ENCODE measurements at places on chromosomes 16 and 17.

GRCh38 chr17:39769974-39770587, 32.3 kb downstream of the GRB7 start:
- no peak for DNase-seq

DNA sequence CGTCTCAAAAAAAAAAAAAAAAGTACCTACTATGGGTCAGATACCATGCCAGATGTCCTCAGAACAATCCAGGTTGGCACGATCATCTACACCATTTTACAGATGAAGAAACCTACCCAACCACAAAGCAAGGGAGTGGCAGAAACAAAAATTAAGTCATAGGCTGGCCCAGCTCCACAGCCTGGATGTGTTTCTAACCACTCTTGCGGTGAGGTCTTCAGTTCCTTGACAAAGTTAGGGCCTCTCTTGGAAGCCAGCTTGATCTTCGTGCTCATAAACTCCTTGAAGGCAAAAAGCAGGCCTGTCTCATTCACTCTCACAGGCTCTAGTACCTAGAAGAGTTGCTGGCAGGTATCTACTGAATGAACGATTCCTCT, 6.2 kb downstream of the GGA2 start:
- no peak for DNase-seq

- no peak for DNase-seq
Observed at GRCh38 chr17:80388175-80388574, 26.8 kb upstream of the ENDOV start.

DNA sequence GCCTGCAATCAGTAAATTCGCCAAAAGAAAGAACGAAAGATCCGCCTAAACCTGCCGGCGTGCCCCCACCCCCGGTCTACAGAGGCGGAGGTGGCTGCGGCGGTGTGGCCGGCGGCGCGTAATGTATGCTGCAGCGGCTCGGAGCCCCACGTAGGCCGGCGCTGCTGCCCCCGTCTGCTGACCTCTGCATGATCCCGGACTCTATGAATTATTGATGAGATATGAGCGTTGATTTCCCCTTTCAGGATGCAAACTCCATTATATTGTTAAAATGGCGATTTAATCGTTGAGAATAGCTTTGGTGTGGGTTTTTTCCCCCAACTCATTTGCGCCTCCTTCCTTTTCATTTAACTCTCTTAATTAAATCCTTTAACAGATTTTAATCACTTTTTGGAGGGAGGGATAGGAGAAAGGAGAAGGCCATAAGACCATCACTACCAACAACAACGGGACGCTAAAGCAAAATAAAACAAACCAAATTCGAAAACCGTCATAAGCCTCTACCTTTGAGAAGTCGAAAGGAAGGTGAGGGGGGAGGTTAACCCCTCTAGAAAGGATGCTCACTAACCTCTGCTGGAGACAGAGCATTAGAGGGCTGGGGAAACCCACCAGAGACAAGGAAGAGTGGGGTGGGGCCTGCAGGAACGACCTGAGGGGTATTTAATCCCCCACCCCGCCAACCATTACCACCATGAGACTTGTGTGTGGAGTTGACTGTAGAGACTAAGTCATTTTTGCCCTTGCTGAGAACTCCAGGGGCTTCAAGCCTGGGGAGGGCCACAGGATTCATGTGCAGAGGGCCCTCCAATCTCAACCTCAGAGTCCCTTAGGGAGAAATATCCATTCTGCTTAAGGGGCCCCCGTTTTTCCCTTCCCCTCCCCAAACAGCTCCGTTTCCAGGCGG, 3.4 kb downstream of the HOXB3 start:
- no peak for DNase-seq

DNA sequence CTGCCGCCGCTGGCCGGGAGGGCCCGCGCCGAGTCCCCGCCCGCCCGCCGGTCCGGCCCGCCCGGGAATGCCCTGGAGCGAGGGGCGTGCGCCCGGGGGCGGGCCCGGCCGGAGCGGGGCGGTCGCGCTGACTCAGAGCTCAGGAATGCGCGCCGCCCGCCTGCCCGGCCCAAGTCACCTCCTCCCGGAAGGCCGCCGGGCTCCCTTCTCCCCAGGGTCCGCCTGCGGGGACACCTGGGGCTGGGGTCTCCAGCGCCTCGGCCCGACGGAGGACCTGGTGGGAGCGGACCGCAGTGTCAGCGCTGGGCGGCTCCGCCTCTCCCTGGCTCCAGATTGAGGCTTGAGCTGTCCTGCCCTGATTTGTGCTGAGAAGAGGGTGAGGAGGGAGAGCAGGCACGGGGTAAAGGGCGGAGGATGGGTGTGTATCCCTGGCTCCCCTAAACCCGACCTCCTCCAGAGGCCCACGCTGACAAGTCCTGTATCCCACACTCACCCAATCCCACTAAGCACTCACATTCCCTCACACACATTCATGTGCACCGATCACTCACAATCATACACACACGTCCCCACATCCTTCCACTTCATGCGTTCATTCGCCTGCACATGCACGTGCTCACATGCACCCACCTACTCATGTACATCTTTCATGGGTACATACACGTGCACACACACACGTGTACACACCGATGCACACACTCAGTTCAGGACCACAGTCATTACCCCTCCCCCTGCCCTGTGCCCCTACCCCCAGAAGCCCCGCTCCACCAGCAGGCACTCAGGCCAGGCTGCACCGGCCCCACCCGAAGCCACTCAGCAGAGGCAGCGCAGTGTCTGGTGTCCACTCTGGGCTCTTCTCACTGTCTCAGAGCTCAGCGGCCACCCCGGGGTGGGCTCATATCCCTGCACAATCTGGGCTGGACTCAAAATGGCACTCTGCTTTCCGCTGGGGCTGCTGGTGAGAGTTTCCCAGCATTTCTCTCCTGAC, at the start of gene RHBDF1:
RHBDF1 (minus strand) TSS at position 71 of the 988 bp plus-strand sequence. CDS start 7,616 bp downstream, outside the sequence.
- no peak for DNase-seq

DNA sequence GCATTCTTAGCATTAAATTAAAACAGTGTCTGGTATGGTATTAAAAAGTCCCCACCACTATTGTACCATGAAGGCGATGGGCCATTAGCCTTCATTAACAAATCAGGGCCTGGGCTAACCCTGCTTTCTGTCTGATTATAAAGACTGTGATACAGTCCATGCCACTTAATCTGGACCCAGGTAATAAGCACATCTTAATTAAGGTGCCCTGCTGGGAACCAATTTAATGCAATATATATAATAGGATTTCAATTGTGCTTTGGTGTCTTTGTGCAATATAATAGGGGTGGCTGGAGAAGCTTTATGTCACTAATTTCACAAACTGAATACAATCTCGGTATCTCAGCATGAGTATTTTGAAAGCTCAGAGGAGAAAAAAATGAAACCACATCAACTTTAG, 64.4 kb upstream of the CDH8 start:
- DNase-seq = no peak

DNA sequence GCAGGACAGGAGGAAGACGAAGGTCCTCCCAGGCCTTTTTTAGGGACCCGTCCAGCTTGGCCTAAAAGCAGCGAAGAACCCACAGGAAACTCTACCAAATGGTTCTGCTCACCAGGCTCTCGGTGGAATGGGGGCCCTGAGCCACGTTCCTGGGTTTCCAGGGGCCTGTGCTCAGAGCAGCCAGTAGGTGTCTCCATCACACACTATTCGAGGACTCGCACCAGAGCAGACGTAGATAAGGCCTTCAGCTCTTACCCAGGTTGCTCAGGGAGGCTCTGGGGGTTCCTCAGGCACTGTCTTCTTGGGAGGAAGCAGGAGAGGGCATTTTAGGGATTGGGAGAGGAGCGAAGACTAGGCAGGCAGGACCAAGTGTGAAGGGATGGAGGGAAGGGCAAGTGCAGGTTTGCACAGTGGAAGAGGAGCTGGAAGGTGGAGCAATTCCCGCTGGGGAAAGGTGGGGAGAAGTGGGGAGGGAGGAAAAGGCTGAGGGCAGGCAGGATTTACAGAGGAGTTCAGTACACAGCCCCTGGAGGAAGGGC, 157.1 kb downstream of the RGS9 start:
- DNase-seq = peak; percentile 18

DNA sequence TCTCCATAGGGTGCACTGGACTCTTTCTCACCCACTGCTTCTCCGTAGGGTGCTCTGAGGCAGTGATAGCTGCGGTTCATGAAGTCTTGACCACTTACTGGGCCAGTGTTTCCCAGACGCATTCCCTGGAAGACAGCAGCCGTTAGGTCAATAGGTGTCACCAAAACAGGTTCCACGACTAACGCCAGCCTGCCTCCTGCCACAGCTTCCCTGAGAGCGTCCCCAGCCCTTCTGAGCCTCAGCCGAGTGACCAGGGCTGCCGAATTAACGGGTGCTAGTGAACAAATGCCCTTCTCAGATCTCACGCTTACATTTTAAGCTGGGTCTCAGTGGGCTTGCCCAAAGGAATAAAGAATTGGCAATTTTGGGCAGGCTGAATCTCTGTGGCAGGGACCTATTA, 188.7 kb upstream of the TNRC6C start:
- DNase-seq = no peak

DNA sequence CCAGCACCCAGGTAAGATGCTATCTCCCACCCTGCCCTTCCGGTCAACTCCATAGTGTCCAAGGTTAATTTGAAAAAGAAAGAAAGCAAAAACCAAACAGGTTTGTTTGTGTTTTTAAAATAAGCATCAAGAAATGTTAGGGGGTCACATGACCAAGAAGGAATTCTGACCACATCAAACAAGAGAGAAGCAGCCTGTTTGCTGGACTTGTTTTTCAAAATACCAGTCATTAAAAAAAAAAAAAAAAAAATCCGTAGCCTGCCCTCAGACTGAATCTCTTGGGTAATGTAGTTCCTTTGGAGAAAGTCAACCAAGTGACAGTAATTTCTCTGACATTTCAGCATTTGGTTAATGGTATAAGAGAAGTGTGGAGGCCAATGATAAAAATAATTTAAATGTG, 38.4 kb downstream of the HNF1B start:
- no peak for DNase-seq

DNA sequence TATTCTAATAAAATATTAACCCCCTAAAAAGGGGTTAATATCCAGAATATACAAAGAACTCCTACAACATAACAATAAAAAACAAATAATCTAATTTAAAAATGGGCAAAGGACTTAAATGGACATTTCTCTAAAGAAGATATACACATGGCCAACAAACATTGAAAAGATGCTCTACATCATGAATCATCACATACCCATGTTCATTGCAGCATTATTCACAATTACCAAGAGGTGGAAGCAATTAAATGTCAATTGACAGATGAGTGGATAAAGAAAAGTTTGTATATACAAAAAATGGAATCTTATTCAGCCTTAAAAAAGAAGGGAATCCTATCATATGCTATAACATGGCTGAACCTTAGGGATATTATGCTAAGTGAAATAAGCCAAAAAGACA, 36.8 kb downstream of the CPD start:
- no peak for DNase-seq

GRCh38 chr17:29090108-29090507, 47.2 kb downstream of the PIPOX start:
- no peak for DNase-seq

DNA sequence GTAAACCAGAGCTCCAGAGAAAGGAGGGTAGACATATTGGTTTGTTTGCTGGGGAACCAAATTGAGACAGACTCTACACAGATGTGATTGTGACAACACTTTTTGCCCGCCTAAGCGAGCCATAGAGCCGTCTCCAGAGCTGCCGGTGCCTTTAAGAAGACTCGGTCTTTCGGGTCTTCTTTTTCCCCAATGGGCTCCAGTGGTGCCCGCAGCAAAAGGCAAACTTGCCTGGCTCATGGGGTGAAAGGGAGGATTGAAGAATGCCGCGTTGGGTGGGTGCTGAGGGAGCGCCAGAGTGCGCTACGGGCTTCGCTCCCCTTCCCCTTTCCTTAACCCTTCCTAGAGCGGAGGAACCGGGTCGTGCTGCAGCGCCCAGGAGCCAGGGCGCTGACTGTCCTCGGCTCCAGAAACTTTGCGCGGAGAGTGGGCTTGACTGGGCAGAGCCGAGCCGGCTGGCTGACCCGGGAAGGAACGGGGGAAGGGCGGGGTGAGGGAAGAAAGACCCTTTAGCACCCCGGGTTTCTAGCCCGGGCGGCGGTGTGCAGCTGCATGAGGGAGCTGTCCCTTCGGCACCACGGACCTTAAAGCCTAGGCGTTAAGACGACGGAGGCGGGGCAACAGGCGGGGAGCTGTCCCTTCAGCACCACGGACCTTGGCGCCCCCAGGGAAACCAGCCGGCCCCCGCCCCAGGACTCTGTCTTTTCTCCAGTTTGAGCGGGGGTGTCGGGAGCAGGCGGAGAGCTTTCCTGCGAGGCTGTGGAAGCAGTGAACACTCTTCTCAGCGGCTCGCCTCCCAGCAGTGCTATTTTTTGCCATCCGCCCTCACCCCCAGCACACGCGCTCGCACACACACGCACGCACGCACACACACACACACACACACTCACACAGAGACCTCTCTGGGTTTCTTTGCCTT, at the start of gene CACNG3:
CACNG3 (plus strand) TSS at position 880 of the 916 bp plus-strand sequence. CDS start 420 bp downstream, outside the sequence.
- DNase-seq = no peak

- DNase-seq = no peak
Observed at GRCh38 chr16:86364653-86365380, 145.5 kb upstream of the FOXF1 start.

All from nucleus accumbens (tissue), 56 donors.